ENCODE measurements at places on chromosomes 16 and 17.

DNA sequence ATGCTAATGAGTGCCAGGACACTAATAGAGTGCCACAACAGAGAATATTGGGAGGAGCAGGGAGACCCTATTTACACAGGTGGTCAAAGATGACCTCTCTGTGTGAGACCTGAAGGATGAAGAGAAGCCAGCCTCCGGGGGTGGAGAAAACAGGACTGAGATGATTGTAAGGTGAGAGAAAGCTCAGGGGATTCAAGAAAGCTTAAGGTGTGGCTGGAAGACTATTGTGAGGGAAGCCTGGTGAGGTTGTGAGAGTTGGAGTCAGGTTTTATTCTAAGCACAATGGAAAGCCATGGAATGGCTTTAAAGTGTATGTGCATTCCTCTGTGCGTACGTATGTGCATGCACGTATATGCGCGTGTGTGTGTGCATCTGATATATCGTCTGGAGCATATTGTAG lies 10.4 kb upstream of the MARCHF10 start:
- no peak for DNase-seq

DNA sequence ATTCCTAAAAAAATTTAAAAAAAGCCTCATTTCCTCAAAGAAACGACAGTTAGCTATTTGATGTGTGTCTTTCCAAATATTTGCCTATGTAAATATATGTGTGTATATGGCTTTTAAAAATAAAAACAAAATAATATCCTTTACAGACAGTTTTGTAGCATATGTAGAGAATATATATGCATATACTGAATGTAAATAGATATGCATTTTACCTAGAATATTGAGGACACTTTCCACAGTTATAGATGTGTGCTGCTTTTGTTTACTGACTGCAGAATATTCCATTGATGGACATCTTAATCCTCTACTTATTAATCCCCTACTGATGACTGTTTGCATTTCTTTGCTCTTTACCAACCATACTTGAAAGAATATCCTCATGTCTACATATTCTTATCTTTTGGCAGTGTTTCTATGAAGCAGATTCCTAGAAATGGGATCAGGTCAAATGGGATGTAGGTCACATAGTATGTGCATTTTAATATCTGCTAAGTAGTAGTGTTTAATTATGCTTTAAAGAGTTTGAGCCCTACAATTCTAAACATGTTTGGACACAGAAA lies 3.3 kb downstream of the CCL3L1 start:
- DNase-seq = no peak

GRCh38 chr16:26019381-26020242 lies 327.9 kb downstream of the HS3ST4 start:
- no peak for DNase-seq

DNA sequence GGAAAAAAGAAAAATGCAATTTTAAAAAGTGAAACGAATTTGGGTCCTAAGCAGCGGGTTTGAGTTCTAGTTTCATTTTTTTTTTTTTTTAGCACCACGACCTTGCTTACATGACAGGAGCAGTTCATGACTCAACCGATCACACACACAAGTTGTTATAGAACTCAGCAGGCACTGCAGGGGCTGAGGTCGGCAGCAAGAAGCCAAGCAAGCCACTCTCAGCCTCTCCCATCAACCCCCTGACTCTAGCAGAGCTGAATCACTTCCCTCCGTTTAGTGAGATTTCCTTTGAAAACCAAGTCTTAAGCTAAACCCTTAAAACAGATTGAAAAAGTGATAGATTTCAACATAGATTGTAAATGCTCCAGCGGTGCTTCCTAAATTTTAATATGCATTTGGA lies 520.8 kb downstream of the HAPSTR1 start:
- DNase-seq = no peak

- no peak for DNase-seq
Measured at GRCh38 chr17:601244-601925, 113.3 kb downstream of the VPS53 start.

GRCh38 chr17:29677221-29677791 lies 54.6 kb upstream of the CORO6 start:
- no peak for DNase-seq

GRCh38 chr16:31099860-31100638 lies 5.5 kb upstream of the VKORC1 start:
- DNase-seq = no peak

DNA sequence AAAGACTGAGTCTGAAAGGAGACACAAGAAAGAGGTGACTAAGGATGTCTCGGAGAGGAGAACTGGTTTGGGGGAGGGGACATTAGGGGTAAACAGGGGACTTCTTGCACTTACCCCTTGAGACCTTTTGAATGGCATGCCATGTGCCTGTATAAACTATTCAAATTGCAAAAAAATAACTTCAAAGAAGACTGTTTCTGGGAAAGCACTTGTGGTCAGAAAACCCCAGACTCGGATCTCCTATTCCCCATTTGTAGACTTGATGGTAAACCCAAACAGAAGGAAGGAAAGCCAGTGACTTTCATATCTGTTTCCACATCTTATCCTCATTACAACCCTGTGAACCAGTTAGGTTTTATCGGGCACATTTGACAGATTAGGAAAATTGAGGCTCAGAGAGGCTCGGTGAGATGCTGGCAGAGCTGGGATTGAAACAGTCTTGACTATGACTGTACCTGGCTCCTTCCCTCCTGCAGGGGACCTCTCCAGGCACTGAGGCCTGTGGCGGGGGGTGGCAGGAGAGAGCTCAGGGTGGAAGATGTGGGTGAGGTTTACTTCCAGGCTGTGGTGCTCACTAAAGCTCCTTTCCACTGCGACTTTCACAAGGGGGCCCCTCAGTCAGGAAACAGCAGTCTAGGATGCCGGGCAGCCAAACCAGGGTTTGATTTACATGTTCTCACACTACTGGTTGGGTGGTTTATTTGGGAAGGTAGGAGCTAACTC lies 30.5 kb upstream of the PLCG2 start:
- no peak for DNase-seq

DNA sequence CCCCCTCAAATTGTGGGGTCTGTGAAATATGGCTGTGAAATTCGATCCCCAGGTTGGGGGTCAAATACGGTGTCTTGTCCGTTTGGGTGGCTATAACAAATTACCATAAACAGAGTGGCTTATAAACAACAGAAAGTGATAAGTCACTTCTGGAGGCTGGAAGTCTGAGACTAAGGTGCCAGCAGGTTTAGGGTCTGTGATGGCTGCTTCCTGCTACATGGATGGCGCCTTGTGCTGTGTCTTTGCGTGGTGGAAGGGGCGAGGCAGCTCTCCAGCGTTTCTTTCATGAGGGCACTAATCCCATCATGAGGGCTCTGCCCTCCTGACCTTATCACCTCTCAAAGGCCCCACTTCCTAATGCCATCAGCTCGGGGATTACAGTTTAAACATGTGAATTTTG lies 120.0 kb downstream of the IRF8 start:
- DNase-seq = peak; percentile 35

DNA sequence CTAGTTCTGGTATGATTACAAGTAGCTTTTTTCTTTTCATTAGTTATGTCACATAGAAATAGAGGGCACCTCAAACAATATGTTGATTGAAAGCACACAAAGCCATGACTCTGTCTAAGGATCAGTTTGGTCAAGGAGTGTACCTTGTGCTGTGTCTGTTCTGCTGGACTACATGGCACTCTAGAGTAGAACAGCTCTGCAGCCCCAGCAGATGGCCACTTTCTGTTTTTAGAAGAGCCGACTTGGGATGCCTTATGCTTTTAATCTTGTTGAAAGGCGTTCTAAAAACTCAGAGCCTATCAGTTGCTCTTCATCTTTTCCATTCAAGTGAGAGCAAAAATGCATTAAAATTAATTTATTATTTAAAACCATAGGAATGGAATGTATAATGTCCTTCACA lies 49.3 kb upstream of the CA10 start:
- DNase-seq = no peak

DNA sequence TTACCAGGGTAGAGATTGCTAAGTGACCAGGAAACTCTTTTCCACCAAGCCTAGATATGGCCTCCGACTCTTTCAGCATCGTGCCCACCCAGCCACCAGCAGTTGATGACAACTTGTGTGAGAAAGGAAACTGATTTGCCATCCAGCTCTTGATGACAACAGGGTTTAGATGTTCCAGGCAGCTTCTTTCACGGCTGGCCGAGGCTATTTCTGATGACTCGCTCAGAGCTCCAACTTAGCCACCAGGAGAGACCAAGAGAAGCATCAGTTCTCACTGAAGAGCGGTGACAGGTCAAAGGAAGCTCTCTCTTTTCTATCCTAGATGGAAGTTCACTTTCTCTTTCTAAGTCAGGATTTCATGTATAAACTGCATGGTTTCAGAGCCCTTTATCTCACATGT lies 61.2 kb downstream of the MPHOSPH6 start:
- DNase-seq = no peak

DNA sequence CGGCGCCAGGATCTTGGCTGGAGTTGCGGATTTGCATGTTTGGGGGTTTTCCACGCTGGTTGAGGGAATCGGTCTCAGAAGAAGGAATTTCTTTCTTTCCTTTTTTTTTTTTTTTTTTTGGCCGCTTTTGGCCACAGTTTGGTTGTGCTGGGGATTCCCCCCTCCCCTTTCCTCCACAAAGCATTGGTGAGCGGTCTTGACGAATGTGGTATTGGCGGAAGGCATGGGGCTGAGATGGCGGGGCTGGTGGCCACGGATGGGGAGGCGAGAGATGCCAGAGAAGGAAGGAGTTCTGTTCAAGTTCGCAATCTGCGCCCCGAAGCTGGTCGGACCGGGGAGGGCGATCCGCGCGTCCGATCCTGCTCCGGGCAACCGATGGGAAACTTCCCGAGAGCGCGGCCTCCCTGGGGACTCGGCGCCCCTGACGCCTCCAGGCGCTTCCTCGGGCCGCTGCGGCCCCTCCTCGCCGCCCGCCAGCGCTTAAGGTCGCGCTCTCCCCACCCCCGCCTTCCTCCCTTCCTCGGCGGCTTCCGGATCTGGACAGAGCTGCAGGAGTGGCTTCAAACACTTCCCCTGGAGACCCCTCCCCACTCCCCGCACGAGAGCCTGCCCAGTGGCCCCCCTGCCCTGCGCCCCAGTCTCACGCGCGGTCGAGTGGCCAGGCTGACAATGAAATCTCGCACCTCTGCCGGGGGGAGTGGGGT lies 43.2 kb downstream of the RAI1 start:
- DNase-seq = peak; percentile 76

DNA sequence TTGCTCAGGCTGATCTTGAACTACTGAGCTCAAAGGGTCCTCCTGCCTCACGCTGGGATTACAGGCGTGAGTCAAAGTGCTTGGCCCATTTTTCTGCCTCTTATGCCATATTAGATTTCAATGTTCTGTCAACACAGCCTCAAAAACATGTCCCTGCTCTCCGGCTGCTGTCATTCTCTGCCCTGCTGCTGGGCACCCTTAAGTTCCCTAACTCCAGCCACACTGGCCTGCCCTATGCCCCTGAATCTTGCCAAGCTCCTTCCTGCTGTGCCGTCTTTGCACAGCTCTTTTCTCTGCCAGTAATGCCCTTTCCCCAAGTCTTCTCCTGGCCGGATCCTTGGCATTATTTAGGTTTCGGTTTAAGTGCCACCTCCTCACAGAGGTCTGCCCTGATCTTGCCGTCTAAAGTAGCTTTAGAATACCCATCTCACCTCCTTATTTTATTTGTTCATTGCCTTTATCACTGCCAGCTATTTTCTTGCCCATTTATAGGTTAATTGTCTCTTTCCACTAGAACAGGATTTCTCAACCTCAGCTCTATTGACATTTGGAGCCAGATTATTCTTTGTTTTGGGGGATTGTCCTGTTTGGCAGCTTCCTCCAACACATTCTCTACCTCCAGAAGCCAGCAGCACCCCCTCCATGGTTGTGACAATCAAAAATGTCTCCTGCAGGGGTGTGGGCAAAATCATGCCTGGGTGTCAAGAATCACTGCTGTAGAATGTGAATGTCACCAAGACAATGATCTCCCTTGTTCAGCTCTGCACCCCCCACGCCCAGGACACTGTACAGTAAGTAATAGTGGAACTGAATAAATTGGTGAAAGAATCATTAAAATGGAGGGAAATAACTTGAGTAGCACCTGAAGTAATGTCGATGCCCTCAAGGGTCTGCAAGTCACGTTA lies 168.2 kb downstream of the CYLD start:
- DNase-seq = no peak

DNA sequence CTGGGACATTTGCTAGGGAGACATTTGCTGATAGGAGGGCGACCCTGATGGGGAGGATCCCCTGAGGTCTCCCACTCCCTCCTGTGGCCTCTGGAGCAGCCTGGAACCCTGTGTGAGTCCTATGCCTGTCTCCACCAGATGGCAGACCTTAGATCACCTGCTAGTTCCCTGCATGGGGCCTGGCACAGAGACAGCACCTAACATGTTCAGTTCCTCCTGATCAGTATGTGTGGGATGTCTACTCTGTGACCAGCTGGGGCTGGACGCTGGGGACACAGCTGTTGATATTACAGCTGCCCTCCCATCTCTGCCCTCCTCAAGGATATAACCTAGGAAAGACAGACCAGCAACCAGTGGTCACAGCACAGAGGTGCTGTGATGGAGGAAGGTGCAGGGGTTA lies 1.1 kb upstream of the ADCY7 start:
- DNase-seq = peak; percentile 48

DNA sequence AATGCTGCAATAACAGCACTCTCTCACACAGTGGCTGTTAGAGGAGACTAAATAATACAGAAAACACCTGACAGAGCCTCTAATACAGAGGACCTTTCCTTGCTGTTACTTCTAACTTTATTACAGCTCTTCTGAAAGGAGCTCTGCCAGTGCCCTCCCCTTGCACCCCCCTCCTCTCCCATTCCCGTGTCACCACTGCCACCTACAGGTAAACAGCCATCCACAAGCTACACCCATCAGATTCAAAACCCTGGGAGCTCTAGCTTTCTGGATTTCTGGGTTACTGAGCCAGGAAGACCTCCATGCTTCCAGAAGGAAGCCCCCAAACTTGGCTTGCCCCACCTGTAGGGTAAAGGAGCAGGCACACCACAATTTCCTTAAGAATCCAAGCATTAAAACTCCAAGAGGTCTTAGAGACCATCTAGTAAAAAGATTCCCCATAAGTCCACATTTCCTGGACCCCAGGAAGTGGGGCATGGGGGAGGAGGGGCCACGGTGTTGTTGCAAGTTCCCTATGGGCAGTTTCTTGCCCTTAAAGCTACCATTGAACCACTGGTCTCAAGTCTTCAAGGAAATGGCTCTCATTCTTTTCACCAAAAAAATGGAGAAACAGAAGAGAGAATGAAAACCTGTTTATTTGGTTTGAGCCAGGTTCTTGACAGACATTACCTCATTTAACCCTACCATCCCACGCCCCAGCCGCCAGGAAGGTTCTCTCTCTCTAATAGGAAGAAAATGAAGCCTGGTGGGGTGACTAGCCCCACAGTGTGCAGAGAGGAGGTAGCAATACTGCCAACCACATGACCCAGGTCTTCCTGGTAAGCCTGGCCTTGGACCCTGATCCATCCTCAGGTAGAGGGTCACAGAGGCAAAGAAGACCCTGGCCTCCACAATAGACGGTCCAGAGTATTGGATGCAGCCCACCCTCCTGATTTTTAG lies 52.8 kb downstream of the TOM1L2 start:
- peak; percentile 85 for DNase-seq

DNA sequence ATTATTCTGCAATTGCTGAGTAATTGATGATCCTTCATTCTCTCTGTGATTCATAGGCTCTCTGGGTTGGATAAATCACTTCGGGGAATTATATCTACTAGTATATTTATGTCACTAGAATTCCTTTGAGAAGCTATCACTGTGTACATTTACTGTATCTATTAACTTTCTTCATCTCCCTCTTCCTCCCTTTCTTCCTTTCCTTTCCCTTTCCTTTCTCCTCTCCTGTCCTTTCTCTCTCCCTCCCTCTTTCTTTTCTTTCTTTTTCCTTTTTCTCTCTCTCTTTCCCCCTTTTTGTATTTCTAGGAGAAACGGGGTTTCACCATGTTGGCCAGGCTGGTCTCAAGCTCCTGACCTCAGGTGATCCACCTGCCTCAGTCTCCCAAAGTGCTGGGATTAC lies 711.8 kb downstream of the WWOX start:
- DNase-seq = no peak
